HuH-7.5 (cell line): ENCODE measurements at places on chromosomes 12 and 14.

DNA sequence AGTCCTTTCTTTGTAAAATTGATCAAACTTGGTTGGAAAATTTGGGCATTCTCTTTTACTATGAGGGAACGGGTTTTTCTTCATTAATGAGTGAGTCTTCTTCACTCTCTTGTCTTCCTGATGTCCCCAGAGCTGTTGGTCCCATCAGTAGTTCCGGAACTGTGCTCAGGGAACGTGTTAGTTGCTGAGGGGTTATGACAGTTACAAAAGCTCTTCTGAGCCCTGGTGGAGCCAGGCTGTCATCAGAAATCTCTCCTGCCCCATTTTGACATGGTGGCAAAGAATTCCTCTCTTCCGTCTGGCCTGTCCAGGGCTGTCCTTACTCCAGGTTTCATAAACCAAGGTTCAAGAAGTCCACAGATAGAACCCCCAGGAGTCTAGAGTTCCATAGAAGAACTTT, 208.5 kb downstream of the SLC41A2 start:
- DNase-seq: no peak

DNA sequence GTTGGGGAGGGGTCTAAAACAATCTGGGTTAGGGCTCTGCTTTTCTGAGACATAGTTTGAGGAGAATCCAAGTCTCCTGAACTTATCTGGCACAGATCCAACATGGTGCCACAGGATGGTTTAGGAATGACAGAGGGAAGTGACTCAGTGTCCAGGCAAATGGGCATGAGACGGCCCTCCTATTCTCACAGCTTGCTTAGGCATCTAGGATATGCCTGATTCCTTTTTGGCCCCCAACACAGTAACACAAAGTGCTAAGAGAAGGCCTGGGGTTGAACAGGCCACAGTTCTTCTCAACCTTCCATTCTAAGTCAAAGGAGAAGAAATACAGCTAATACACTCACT, 117.7 kb downstream of the ZFP36L1 start:
- no peak for DNase-seq

GRCh38 chr12:27965411-27965810, 7.1 kb downstream of the PTHLH start:
- no peak for DNase-seq

DNA sequence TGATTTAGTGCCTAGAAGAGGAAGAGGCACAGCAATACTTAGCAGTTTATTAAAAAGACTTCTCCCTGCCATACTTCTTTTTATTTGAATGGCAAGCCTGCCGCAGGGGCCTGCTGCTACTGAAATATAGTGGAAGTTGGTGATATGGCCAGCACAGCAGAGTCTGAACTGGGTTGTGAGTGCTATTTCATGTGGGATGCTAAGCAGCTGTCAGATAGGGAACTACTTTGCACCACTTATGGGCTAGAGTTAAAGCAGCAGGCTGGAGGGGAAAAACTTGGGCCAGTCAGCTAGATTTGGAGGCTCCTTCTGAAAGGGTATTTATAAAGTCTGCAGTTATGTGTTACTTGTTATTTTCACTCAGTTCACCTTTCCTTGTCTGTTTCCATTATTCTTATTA, 299.0 kb upstream of the E2F7 start:
- DNase-seq: no peak

GRCh38 chr14:50061664-50062437, 54.5 kb downstream of the VCPKMT start:
- DNase-seq: no peak

- no peak for DNase-seq
These were observed 115.2 kb downstream of the LGMN start for GRCh38 chr14:92633274-92633616.

GRCh38 chr14:50826681-50827080, 4.3 kb downstream of the NIN start:
- DNase-seq: no peak

- no peak for DNase-seq
These were observed 257.4 kb upstream of the ATXN7L3B start for GRCh38 chr12:74280156-74280655.

DNA sequence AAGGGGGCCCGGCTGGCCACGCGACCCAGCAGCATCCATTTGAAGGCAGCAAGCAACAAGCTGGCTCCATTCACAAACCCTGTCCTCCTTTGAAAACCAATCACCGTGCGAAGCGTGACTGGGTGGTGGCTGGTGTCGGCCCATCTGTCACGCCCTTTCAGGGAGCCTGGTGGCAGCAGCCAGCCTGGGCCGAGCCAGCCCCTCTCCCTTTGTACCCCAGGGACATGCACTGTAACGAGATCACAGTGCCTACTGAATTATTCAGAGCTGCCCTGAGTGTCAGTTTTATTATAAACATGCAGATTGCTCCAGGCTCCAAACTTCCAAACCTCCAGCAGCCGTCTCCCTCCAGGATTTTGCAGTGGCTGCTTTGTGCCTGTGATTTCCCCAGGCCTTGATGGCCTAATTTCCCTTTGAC, 22.3 kb upstream of the CTDSP2 start:
- DNase-seq: no peak

DNA sequence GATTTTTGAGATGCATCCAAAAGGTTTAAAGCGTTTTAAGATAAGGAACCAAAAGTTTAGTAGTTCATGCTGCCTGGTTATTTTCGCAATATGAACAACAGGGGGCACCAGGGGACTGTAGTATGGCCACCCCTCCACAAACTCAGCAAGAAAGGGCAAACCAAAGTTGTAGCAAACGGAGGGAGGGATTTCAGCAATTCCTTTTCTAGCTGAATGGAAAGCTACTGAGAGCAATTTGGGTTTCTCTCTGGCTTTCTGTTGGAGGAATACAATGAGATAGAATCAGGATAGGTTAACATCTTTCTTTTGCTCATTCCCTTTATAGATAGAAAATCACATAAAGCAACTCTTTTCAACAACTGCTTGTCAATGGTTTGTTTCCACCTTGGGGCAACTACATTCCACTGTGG, 62.5 kb downstream of the DRAM1 start:
- DNase-seq: peak; percentile 34

GRCh38 chr12:37541356-37541755, 775.2 kb upstream of the ALG10B start:
- no peak for DNase-seq

GRCh38 chr12:29145372-29146170, 3.5 kb upstream of the FAR2 start:
- DNase-seq: no peak

DNA sequence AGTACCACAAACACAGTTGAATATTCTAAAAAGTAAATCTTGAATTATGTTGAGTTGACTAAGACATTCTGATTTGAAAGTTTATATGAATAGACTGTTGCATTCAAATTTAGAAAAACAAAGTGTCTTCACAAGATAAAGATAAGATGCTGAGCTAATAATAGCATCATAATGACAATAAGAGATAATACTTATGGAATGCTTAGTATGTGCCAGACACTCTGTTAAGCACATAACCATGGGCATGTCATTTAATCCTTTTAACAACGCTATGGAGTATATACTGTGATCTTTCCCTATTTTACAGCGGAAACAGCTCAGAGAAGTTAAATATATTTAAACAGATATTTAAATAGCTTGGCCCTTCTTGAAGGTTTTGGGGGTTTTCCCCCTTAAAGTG, 163.4 kb downstream of the SRGAP1 start:
- DNase-seq: no peak

DNA sequence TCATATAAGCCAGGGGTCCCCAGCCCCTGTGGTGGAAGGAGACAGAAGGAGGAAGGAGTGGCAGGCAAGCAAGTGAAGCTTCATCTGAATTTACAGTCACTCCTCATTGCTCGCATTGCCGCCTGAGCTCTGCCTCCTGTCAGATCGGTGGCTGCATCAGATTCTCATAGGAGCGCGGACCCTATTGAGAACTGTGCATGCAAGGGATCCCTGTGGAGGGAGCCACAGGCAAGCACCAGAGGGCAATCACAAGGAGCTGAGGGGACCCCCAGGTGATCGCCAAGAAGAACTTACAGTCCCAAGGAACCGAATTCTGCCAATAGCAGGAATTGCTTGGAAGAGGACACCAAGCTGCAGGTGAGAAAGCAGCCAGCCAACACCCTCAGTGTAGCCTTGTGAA, 33.2 kb upstream of the VRK1 start:
- no peak for DNase-seq

DNA sequence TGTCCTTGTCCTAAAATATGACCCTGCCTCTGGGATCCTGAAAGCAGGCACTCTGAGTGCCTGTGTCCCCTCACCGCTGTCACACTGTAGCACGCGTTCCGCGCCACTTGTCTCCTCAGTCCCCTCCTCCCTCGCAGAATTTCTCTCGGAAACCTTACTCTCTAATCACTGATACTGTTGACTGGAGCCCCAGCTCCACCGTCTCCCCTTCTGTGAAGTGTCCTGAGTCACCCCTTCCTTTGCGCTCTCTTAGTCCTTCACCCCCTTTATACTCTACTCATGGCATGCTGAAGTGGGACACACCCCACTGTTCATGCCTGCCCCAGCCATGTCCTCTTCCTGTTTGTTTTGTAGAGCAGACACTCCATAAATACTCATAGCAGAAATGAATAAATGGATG, 104.7 kb downstream of the ZNF664 start:
- DNase-seq: no peak

DNA sequence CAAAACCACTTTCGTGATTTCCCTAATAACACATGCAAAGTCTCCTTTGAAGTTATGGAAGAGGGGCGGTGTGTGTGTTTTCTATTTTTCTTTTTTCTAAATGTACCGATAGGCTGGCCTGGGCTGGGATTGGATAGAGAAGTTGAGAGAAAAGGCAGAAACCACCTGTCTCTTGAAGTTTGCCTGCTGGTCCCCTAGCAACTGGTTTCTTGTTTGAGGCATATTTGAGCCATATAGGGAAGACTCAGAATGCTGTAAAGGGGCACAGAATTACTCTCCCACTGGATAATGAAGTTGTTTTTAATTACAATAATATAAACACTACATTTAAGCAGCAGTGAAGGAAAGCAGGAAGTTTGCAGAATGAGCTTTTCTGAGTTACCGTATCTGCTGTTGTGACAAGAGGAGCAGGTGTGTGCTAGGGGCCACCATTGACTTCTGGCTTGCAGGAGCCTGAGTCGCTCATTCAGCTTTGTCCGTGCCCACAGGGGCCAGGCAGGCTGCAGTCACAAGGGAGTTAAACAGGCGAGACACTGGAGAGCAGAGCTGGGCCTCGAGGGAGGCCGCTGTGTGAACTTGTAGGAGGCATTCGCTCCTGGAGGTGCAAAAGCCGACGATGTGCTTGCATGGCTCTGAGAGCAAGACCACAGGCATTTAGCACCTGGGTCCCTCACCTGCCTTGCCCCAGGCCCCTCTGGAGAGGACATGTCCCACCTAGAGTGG, 173.8 kb upstream of the RGS6 start:
- DNase-seq: no peak

DNA sequence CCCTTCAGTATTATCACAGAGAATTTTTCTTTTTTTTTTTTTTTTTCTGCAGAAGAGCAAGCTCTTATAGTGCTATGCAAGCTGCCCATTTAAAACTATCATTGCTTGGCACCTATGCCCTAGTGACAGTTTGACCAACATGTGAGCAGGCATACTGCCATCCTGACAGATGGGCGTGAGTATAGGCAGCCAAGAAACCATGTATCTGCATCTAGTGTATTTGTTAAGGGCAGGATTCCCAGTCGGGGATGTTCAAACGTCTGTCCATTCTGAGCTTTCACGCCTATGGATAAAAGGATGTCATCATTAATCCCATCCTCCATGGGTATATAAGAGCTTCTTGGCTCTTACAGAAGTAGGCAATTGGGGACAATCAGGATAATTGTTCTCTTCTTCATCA, 8.8 kb downstream of the VRK1 start:
- no peak for DNase-seq

- no peak for DNase-seq
These were observed 78.3 kb downstream of the GSC start for GRCh38 chr14:94691660-94692034.

- no peak for DNase-seq
These were observed 169.8 kb upstream of the PLXNC1 start for GRCh38 chr12:93978553-93978952.

DNA sequence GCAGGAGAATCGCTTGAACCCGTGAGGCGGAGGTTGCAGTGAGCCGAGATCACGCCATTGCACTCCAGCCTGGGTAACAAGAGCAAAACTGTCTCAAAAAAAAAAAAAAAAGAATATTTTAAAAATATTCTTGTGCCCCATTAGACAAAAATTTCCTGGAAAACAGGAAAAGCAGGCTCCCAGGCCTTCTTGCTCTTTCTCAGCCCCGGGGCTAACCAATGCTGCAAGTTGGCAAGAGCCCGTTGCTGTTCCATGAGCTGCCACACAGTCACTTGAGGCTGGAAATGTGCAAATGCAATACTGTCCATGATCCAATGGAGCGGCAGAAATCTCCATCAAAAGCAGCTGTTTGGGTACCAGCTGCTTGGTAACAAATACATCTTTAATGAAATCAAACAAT, 994.7 kb downstream of the VRK1 start:
- DNase-seq: no peak

GRCh38 chr12:58496411-58497190, 423.7 kb downstream of the LRIG3 start:
- no peak for DNase-seq

- no peak for DNase-seq
These were observed 34.2 kb downstream of the RTRAF start for GRCh38 chr14:52023518-52023917.

GRCh38 chr12:52197371-52198231, 5.8 kb upstream of the KRT80 start:
- DNase-seq: no peak

- DNase-seq: no peak
These were observed 24.4 kb upstream of the CRACR2A start for GRCh38 chr12:3777206-3777809.

- DNase-seq: no peak
These were observed 14.3 kb downstream of the REM2 start for GRCh38 chr14:22897357-22897756.

DNA sequence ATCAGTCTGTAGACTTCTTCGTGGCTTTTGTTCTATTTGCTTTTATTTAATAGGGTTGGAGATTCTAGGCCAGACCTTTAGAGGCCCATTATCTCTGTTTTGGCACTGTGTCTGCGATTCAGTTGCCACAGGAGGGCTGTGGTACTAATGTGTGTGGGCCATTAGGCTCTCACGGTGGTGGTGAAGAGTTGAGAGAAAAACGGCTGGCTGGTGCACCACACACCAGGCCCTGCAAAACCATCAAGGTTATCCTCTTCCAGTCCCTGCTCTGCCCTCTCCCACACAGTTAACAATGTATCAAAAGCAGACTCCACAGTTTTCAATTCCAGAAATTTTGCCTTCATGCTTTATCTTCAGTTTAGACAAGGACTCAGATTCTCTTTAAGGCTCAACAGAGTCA, 97.7 kb downstream of the MYF5 start:
- no peak for DNase-seq

- no peak for DNase-seq
These were observed 980.6 kb downstream of the VRK1 start for GRCh38 chr14:97777622-97778355.

DNA sequence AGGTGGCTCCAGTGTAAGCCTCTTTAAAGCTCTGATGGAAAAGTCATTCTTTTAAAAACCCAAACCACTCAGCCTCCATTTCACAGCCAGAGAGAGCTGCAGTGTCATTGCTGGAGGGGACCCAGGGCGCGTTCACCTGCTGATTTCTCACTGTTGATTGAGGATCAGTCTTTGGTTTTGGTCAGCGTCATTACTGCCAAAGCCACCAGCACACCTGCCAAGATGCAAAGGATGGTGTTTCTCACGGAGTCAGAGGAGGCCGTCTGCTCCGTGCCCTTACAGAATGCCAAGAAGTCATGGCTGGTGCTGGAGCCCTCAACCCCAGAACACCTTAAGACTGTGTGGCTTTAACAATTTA, 32.8 kb upstream of the BATF start:
- DNase-seq: no peak
